ENCODE measurements at places on chromosomes 12 and 14. TPM values are rescaled to one million over a fixed set of nuclear protein-coding genes. Genes with fewer than 3 reads are reported as not detected.

GRCh38 chr14:23538785-23539184 is 12.8 kb downstream of the ZFHX2 start:
- no peak for DNase-seq

DNA sequence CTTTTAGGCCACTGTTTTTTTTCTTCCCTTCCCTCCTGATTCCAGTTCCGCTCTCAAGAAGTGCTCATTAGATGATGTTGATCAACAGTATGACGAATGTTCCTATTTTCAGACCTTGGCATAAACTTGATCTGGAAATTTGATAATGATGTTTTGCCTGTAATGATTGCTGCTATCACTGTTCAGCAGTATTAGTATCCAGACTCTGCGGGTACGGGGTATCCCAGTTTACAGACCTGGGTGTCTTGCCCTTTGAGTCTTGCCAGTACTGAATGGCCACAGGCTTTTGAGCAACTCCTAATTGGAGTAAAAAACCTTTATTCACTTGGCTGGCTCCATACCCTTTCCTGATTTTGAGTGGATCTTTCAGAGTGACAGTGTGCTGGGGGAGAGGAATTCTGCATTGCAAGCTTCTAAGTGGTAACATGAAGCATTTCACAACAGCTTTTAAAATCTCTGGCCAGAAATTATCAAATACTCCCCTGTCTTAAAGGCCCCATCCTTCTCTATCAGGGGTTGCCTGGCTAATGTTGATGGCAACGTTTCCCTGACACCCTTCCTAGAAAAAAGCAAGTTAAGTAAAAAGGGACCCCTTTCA is 5.9 kb upstream of the ASB8 start:
- DNase-seq, result no peak

DNA sequence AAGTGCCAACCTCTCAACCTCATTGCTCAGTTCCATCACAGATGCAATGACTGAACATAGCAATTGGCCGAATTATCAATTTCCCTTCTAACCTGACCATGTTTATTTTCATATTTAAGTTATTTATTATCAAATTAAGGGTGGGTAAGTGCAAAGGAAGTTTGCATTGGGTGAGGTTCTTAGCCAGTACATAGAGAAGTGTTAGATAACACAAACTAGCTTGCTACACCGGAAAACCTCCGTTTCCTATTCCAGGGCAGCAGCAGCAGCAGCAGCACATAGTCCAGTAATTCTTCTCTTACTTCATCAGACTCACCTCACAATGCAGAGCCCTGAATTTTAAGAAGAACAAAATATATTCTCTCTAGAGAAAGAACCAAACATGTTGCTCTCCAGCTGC is 200.5 kb upstream of the OR4E1 start:
- no peak for DNase-seq

- DNase-seq, result no peak
Measured at GRCh38 chr12:130924966-130925665, 28.6 kb upstream of the ADGRD1 start.

DNA sequence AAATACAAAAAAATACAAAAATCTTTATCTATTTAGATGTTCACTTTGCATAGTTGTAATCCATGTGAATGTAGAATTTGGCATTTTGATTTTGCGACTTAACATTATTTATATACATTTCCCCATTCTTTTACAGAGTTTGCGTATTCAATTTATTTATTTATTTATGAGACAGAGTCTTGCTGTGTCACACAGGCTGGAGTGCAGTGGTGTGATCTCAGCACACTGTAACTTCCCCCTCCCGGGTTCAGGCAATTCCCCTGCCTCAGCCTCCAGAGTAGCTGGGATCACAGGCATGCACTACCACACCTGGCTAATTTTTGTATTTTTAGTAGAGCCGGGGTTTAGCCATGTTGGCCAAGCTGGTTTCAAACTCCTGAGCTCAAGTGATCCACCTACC is 25.3 kb upstream of the STRN3 start:
- DNase-seq, result no peak

- no peak for DNase-seq
Measured at GRCh38 chr12:103966736-103967135, 1.1 kb downstream of the TDG start.

DNA sequence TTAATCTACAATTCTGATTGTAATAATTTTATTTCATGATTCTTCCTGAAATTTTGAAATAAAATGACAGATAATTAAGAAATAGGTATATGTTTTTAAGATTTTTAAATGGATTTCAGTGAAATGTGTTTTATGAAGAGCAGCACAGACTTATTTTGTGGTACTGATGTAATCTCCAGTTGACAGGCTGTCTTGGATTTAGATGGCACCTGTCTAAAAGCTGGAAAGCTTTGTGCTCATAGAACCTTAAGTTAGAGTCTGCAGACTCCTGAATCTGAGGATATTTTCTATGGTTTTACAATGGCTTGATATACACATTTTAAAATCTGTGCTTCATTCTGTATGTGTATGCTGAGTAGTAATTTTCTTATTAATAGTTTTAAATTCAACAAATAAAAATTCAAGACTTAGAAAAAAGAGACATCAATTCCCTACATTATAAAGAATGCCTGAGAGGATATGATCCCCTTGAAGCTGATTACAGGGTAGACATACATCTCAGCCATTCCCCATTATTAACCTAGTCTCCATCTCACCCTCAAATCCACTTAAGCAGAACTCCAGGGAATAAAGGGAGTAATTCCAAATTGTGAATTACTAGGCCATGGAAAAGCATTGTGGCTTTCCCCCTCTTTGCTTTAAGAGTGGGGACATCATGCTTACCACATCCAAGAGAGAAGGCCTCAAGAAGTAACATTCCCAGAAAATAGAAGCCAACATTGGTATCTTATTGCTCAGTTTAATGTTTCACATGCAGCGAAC is 33.7 kb upstream of the ACSS3 start:
- DNase-seq, result no peak

GRCh38 chr12:78167510-78167909 is 336.8 kb downstream of the NAV3 start:
- DNase-seq, result no peak

GRCh38 chr12:104197264-104197663 is 18.3 kb upstream of the TXNRD1 start:
- no peak for DNase-seq

- DNase-seq, result no peak
Measured at GRCh38 chr14:100662879-100663760, 63.6 kb upstream of the DLK1 start.

DNA sequence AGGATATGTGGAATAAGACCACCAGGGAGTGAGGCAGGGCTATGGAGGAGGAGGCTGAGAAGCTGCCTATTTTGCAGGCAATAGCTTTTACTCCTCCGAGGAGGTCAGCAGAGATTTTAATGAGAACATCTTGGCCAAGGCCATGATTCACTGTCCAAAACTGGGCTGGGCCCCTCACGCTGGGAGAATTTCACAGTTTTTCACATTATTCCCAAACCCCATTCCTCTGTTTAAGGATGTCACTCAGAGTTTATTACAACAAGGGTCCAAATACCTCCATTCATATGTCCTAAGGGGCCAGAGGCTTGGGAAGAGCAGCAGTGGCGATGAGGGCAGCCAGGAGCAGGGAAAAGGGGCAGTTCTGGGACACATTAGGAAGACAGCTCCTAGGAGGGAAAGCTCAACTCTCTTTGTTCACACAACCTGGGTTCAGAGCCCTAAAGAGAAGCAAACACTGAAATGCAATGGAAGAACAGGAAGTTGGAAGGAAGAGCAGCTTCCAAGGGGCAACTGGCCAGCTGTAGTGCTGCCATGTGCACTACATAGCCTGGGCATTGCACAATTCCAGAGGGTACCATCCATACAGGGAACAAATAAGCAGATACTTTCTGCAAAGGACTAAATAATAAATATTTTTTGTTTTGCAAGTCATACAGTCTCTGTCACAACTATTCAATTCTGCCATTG is 283.2 kb downstream of the NUAK1 start:
- no peak for DNase-seq

DNA sequence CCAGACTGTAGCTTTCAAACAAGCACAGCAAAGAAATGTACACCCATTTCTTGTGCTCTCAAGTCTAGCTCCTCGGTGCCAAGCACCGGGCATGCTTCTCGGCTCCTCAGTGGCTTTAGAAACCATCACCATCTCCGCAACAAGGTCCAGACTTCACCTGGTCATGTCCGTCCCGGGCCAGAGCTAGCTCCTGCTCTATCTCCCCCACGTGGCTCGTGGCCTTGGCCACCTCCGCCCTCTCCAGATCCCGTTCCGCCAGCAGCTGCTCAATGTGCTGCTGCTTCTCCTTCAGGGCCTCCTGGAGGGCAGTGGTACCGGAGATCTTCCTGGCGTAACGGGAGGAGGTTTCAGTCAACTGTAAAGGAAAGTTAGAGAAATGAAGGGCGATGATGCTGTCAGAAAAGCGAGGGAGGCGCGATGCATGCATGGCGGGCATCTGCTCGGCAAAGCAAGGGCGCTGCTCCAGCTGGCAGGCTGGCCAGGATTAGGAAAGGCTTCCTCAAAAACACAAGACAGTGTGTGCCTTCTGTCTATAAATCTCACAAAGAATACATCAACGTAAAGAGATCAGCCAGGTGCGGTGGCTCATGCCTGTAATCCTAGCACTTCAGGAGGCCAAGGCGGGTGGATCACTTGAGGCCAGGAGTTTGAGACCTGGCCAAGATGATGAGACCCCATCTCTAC is 67.4 kb downstream of the CLIP1 start:
- no peak for DNase-seq

- DNase-seq, result peak; percentile 97
Measured at GRCh38 chr12:101925361-101925760, 48.0 kb downstream of the DRAM1 start.

DNA sequence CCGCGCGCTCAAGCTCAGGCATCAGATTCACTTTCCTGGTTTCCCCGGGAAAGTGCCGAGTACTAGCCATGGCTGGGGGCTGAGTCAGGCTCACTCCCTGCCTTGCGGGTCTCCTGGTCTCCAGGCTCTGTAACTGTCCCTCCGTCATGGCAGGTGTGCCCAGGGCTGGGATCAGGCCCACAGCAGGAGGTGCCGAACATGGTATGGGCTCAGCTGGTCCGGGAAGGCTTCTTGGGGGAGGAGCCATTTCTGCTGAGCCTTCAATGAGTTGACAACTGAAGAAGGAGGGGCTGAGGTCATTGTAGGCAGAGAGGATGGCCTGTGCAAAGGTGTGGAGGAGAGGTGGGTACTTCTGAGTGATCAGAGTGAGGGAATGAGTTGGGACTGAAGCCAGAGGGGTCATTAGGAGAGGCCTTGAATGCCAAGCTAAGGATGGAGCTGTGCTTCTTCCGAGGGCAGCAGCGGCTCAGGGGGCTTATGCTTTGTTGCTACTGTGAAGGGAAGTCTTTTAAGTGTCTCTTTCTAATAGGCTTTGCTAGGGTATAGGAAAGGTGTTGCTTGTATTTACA is 769 bp downstream of the EXOC3L4 start:
- no peak for DNase-seq

DNA sequence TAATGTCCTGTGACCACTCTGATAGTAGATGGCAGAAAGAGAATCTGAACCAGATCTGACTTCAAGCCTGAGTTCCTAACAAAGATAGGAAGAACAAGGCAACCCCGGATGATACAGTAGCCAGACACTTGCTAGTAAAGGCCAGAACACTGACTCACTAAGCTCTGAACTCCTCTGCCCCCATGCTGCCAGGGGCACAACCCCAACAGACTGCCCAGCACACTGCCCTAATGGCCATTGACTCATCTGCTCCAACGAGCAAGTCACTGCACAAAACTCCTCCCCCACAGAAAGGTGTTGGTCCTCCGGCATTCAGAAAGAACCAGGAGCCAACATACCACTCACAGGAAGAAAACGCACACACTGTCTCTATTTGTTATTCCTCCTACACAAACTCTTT is 179.6 kb upstream of the NUDT4 start:
- peak; percentile 77 for DNase-seq

GRCh38 chr14:83994020-83994419 is 1535.9 kb upstream of the FLRT2 start:
- no peak for DNase-seq

DNA sequence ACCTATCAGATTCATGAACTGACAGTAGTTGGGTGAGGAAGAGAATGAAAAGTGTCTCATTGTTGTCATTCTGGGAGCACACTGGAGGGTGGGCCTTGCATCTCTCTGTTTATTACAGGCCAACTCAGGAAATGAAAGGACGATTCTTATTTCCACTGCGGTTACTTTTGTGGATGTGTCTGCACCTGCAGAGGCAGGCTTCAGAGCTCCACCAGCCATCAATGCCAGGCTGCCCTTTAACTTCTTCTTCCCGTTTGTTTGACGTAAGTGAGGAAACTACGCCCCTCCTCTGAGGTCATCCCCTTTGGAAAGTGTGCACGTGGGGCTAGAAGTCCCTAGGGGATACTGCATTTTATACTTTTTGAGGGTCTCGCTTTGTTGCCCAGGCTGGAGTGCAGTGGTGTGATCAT is 33.7 kb downstream of the TCTN1 start:
- DNase-seq, result no peak

- no peak for DNase-seq
Measured at GRCh38 chr14:68564191-68564825, 228.6 kb downstream of the ZFP36L1 start.

AMHR2 gene
- not detected for polyA plus RNA-seq

NDRG2 gene
- 0.83 TPM for polyA plus RNA-seq

RHOJ gene
- 78.7 TPM for polyA plus RNA-seq

C1QL4 gene
- polyA plus RNA-seq, result not detected

ARMH4 gene
- polyA plus RNA-seq, result 1.8 TPM

HIF1A gene
- polyA plus RNA-seq, result 231 TPM

All from BJ (cell line).